Upper lobe of left lung (tissue), 6 donors: ENCODE measurements at places on chromosomes 1 and 21. TPM values are rescaled to one million over a fixed set of nuclear protein-coding genes. Genes with fewer than 3 reads are reported as not detected.

- H3K4me1 ChIP-seq: peaks cover 5% of the 10 kb centered on the region
- no peak overlapping the region for H3K4me3 ChIP-seq
- H3K36me3 ChIP-seq: no peaks in the 10 kb centered on the region
- no peak overlapping the region for H3K27ac ChIP-seq
These were observed 11.5 kb upstream of the LINGO4 start for GRCh38 chr1:151816548-151817352.

DNA sequence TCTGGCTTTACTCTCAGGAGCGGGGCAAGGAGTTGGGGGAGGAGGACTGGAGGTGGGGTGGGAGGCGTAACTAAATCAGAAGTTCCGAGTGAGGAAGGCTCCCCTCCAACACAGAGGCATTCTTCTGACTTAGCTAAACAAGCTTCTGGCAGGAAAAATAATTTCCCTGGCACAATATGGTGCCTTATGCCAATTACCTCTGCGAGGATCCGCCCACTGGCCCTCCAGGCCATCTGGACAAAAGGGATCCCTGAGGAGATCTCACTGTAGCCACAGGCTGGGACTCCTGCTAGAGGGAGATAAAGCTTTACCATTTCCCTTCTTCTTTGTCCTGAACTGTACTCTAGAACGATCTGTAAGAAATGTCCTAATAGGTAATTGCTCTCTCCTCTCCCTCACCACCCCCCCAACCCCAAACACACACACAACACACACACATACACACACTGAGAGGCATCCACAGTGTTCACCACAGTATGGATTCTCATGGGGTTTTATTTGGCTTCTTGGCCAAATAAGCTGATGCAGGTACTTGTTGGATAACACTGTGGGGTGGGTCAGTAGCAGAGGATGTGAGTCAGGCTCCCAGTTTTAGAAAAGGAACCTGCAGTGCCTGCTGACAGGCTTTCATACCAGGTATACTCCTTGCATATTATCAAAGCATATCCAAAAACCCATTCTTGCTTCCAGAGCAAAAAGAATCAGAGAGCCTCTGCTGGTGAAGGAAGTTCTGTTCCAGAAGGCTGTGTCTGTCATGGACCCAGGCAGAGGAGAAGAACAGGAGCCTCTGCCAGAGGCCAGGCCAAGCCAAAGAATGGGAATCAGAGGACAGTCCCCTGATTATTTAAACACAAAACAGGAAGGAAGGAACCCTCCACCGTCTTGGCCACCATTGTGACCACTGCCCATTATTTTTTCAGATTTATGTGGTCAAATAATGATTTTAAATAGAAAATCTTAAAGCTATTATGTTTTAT lies 169.1 kb downstream of the C1orf21 start:
- no peaks in the 10 kb centered on the region for H3K36me3 ChIP-seq
- peaks cover 2% of the 10 kb centered on the region for H3K4me1 ChIP-seq
- DNase-seq: no peak
- no peak overlapping the region for H3K27ac ChIP-seq

DNA sequence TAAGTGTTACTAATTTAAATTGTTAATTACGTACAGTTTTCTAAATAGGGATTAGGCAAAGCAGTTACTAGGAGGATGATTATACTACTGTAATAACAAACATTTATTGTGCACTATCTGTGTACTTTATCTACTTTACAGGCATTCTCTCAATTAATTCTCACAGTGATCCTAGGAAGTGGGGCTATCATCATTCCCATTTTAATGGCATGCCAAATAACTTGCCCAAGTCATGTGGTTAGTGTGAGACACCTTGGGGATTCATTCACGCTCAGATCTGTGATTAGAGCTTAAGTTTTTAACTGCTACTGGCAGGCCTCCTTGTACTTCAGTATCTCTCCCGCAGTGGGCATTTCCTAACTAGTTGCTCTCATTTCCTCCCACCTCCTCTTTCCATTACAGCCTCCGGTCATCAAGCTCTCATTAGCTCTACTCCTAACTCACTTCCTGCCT lies 11.5 kb downstream of the PHLDA3 start:
- DNase-seq: no peak
- H3K36me3 ChIP-seq: no peaks in the 10 kb centered on the region
- H3K4me1 ChIP-seq: peaks cover 55% of the 10 kb centered on the region
- H3K27ac ChIP-seq: peak overlapping the region; percentile 65

DNA sequence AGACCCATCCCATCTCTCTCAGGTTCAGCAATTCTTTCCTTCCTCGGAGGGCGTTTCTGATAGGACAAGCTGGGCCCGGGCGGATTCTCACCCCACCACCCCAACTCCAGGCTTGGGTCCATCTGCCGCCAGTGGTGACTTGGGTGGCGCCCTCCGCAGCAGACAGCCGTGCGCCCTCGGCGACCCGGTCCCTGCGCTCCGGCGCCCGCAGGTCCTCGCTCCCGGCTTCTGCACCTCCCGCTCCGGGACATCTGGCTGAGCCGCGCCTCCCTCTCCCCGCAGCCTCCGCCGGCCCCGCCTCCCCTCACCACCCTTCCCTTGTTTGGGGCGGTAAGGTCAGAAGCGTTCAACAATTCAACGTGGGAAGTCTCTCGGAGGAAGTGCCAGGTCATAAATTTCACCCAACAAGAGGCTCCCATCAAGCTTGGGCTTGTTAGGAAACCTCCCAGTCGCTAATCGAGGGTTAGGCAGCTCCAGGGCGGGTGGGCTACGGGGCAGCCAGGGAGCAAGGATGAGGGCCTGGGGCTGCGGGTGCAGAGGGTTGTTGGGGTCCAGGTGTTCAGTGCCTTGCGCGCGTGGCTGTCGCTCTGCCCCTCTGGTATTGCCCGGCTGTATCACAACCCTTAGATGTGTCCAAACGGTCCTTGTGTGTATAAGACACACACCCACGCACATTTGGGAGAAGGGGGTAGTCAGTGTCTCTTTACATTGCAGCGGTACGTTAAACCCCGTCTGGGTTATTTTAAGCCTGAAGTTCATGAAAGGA lies 39.8 kb downstream of the OLIG1 start:
- H3K4me1 ChIP-seq: peaks cover 10% of the 10 kb centered on the region
- no peak overlapping the region for H3K27ac ChIP-seq
- DNase-seq: peak; percentile 25
- H3K4me3 ChIP-seq: no peak overlapping the region

DNA sequence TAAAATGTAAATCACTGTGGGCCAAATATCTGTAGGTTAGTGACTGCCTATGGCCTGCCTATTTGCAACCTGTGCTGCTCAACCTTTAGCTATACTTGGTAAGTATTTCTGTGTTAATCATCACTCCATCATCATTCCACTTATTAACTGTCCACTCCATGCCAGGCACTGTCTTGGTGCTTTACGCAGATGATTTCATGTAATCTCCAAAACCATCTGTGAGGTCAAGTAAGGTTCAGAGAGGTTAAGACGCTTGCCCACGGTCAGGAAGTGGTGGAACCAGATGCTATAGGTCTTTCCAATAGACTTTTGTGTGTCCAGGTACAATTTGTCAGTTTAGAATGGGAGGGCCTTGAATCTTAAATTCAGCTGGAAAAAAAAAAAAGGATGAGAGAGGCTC lies 10.8 kb upstream of the PHACTR4 start:
- no peak for DNase-seq
- H3K27me3 ChIP-seq: no peaks in the 10 kb centered on the region
- no peaks in the 10 kb centered on the region for H3K36me3 ChIP-seq

- peaks cover 48% of the 10 kb centered on the region for H3K4me1 ChIP-seq
- H3K36me3 ChIP-seq: no peaks in the 10 kb centered on the region
- H3K27me3 ChIP-seq: no peaks in the 10 kb centered on the region
- no peak for DNase-seq
- H3K27ac ChIP-seq: no peak overlapping the region
These were observed 7.8 kb downstream of the ABCD3 start for GRCh38 chr1:94425821-94426484.

GRCh38 chr1:169624122-169624521 lies 5.8 kb downstream of the SELP start:
- H3K27ac ChIP-seq: no peak overlapping the region
- no peaks in the 10 kb centered on the region for H3K36me3 ChIP-seq
- peaks cover 4% of the 10 kb centered on the region for H3K4me1 ChIP-seq
- DNase-seq: no peak

F13B gene
- total RNA-seq: not detected

RHBDL2 gene
- total RNA-seq: 1.3 TPM

KIAA1614 gene
- total RNA-seq: 0.79 TPM

TNFRSF4 gene
- 0.46 TPM for total RNA-seq

OR10X1 gene
- total RNA-seq: not detected
